Activated CD4-positive, CD25-positive, alpha-beta regulatory T cell treated with anti-CD3 and anti-CD28 coated beads, Interleukin-2, amount 50 U/mL, for 72 hours (primary cell): ENCODE measurements at places on chromosomes 6 and 20.

- no peak for DNase-seq
Measured at GRCh38 chr6:129073691-129074395, 190.9 kb downstream of the LAMA2 start.

DNA sequence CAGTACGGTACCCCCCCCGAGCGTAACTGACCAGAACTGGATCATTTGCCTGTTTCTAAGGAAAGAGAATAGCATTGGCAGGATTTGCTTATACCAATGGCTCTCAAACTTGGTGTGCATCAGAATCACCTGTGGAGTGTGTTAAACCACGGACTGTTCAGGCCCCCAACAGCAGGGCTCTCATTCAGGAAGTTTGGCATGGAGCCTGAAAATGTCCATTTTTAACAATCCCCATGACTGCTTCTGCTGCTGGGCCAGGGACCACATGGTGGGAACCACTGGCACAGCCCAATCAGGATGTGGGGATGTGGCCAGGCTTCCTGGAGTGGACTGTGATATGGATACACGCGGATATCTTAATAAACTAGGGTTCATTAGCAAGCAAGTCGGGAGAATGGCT, 53.9 kb downstream of the GTF2H5 start:
- no peak for DNase-seq

GRCh38 chr6:36643977-36644376, 34.5 kb upstream of the CDKN1A start:
- DNase-seq = no peak

- DNase-seq = no peak
Measured at GRCh38 chr6:131122516-131122915, 12.8 kb upstream of the AKAP7 start.

GRCh38 chr6:156872903-156873302, 95.7 kb downstream of the ARID1B start:
- DNase-seq = no peak

DNA sequence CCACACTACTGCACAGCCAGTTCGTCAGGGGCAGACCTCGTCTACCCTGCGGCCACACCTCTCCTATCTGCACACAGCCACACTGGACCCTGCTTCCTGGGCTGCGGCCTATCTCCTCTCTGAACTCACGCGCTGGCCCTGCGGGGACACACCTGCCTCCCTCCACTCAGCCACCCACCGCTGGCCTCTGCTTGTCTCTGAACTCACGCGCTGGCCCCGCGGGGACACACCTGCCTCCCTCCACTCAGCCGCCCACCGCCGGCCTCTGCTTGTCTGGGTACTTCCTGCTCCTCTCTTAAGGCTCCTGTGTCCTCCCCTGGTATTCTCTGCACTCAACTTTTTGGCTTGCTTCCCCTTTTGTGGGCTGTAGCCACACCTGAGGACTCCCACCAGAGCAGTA, 52.3 kb downstream of the HUS1B start:
- DNase-seq = no peak

GRCh38 chr6:81340946-81341345, 411.5 kb downstream of the TENT5A start:
- no peak for DNase-seq

DNA sequence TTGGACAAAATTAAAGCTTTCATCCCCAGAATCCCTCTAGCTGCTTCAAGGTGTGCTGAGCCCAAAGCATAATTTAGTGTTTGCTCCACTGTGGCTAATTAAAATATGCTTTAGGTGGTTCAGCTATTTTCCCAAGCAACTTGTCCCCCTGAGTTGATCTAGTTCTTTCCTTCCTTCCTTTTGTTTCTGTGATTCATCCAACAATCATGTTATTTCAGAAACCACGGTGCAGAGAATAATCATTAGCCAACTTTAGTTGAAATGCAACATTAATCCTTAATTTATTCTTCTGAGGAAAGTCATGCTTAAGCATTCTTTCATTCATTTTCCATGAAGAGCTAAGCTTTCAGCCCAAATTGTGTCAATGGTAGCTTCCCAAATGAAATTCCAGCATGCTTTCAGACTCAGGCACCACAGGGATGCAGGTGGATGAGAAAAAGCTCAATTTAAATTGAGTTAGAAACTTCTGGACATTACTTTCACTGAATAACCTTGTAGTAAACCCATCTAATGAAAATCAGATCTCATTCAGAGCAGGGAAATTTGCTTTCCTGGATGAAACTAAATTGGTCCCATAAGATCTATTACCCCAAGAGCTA, 209.0 kb upstream of the NT5E start:
- no peak for DNase-seq

DNA sequence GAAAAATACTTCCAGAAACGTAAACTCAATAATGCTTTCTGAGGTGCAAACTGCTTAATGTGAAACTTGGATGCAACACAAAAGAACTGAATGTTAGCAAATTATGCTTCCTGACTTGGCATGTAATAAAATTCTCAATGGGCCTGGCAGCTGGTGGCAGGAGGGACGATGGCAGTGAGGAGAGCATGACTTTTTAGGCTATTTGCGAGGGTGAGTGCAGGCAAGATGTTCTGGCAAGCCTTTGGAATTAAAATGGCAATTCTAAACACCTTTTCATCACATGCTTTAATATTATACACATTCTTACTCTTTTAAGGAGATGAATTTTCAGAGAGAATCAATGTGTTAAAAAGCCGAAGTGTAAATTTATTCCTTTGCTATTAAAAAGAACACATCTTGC, 224.8 kb upstream of the CDH4 start:
- DNase-seq = no peak

DNA sequence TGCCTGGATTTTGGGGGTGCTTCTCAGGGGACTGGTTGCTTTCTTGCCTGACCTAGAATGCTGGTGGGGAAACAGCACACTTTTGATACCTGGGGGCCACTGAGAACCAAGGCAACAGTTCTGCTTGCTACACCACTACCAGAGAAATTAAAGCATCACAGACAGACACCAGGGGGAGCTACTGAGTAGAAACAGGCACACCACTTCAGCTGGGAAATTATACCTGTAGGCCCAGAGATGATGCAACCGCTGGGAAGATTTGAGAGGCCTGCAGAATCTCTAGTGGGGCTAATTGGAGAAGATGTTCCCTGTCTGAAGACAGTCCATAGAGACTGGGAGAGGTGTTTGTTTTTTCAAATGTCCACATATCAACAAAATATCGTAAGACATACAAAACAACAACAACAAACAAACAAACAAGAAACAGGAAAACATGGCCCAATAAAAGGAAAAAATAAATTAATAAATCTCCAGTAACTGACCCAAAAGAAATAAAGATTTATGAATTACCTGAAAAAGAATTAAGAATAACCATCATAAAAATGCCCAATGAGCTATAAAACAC, 129.4 kb upstream of the RIN2 start:
- DNase-seq = no peak

GRCh38 chr6:149373511-149373910, 26.6 kb upstream of the SUMO4 start:
- no peak for DNase-seq

- no peak for DNase-seq
Measured at GRCh38 chr20:39464238-39464637, 502.1 kb downstream of the DHX35 start.

GRCh38 chr20:4472906-4473305, 248.8 kb upstream of the PRND start:
- DNase-seq = no peak

- DNase-seq = peak; percentile 70
Measured at GRCh38 chr6:150685860-150686259, 86.2 kb downstream of the PLEKHG1 start.

DNA sequence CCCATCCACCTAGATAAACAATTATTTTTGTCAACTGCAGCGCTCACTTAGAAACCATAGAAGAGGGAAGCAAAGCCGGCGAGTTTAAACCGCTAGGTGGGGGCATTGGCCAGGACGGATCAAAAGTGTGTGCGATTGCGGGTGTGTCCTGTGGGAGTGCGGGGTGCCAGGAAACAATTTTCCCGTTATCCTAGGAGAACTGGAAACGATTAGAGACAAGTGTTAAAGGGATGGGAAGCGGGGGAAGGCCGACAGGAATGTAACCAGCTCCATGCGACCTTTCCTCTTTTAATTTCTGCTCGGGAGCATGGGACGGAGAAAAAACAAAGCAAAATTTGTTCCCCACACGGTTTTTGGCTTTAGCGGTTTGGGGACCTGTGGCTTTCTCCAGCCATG, 2.8 kb upstream of the HTR1B start:
- DNase-seq = no peak

GRCh38 chr6:70709826-70710225, 42.1 kb downstream of the SMAP1 start:
- DNase-seq = no peak

DNA sequence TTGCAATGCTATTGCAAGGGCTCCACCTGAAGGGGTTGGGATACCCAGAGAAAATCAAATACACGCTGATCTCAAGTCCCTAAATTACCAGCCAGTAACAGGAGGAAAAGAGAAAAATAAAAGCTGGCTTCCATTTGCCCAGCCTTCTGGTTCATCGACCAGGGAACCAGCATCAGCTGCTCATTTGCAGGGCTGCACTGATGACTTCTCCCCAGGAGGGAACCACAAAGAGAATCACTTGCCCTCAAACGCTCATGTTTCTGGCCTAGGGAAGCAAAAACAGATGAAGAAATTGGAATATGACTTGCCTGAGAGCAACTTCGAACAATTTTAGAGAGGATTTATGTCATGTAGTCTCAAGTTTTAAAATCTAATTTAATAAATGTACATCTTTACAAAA, 119.7 kb downstream of the SH3BGRL2 start:
- DNase-seq = no peak

DNA sequence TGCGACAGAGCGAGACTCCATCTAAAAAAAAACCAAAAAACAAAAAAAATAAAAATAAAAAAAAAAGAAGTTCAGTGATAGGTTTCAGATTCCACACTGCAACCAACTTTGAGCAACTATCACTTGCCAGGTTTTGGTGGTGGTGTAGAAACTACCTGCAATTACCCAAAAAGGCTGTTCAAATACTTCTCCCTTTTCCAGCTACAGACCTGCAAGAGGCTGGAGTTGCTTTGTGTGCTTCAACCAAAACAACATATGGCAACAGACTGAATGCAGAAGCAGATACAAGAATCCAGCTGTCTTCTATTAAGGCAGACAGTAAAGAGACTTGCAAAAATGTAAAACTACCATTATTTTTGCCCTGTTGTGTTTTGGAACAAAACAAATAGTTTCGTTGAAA, 9.3 kb upstream of the BCAS1 start:
- DNase-seq = no peak

GRCh38 chr6:292506-293192, 362 bp downstream of the DUSP22 start:
- peak; percentile 80 for DNase-seq

DNA sequence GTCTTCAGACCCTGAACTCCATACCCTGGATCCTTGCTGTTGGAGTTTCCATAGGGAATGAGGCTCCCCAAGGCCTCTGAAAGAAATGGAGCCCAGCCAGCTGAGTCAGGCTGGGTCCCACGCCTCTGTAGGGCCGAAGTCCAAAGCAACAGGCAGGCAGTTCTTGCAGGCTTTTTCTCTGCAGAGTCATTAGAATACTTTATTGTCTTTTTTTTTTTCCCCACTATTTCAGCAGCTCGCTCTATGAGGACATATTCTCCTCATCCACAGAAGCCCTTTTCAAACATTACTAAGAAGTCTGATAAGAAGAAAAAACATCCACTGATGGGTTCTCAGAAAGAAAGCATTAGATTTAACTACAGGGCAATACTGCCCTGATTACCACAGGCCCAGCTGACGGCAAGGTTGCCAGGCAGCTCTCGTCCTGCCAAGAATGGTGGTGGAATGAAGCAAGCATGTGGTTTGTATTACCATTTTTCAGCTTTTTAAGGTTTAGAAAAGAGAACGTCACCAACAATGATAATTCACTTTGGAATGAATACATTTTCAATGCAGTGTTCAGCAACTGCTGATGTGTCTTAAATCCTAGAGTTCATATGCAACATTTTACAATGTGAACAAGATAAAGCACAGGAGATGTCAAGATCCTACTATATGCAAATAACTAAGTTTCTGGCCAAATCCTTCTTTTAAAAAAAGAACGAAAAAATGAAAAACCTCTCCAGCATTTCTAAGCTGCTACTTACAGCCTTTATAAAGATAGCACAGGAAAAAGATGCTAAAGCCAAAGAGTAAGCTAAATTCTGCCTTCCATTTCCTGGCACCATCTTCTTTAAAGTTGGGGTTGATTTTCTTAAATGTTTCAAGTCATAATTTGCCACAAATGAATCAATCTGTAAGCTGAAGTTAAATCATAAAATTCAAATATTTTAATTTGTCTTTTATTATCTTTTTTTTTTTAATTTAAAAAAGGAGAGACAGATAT, 223.6 kb upstream of the CITED2 start:
- no peak for DNase-seq

DNA sequence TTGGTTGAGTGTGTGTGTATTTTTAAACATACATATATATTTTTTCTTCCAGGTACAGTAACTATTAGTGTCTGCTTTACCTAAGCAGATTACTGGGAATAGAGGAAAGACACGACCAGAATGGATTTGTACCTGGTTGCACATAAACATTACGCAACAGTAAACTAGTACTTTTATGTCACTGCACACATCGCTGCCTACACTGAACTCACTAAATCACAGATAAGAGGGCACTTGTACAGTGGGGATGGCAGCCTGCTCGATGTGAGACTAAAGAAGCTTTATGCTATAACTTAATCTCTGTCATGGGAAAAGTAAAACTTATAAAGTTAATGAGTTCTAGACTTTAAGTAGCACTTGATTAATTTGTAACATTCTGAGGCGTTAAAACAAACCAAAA, 89.5 kb upstream of the SIM1 start:
- no peak for DNase-seq

DNA sequence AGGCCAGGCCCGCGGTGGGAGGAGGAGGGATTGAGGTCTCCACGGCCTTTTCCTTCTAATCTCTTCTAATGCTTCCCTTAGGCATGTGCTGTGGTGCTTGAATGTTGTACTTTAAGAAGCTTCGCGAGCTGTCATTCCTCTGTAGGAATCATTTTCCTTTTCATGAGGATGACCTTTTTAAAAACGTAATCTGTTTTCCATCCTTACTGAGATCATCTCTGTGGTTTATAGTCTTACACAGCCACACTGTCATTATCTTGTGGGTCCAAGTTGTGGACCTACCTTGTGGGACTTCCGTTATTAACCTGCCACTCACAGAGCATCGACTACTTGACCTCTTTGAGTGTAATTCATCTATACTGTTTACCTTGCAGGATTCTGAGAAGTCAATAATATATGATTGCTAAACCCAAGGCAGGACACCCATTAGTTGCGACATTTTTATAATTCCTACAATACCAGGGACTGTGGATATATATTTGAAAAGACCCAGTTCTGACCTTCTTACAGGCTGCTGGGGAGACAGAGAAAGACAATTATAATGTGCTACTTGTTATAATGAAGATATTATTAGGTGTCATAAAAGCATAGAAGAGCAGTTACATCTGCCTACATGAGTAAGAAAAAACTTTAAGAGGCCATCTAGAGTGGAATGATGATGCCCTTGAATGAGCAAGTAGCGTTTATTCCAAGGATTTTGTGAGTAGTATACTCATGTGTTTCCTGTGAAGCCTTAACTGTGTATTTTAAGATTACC, 842 bp downstream of the SLC25A27 start:
- no peak for DNase-seq

DNA sequence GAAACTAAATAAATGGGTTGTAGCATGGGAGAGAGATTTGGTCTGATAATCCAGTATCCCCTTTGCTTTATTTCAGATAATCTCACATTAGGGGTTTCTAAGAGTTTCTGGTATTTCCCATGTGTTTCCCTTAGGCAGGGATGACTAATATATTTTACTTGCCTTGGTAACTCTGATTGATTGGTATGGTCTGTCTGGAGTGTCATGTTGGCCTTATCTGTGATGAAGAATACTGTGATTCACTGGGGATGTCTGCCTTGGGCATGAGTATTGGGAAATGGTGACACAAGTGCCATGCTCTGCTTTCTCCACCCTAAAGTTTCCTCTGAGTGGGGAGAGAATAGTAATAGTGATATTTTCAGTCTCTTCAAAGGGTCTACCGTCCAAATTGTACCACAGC, 10.1 kb downstream of the SLC22A2 start:
- no peak for DNase-seq
